ENCODE measurements at places on chromosomes 11 and 22.

GRCh38 chr22:50684986-50685385 lies 12.4 kb downstream of the SHANK3 start:
- no peak for DNase-seq

- DNase-seq = no peak
Observed at GRCh38 chr11:130370845-130371590, 56.3 kb upstream of the ZBTB44 start.

DNA sequence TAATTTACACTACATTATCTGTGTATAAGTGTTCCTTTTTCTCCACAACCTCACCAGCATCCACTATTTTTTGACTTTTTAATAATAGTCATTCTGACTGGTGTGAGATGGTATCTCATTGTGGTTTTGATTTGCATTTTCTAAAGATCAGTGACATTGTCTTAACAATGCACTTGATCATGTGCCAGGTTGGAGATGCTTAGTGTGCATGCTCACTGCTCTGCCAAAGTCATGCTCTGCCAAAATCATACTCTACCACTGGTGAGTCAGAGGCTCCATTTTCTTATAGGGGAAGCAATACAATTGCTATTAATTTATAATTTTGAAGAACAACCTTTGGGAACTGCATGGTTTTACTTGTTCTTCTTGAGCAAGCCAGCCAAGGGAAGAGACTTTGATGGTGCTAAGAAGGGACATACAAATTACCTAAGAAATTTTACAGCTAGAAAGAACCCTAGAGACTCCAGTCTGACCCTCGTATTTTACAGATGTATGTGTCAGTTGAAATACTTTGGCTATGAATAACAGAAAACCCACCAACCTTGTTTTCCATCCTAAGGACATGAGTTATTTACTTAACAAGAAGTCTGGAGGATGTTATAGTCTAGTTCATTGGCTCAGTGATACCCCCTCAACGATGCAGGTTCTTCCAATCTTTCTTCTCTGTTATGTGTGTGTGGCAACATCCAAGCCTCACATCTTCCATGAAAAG lies 368.9 kb downstream of the DDX10 start:
- no peak for DNase-seq

- DNase-seq = no peak
Observed at GRCh38 chr11:16779436-16779835, 41.0 kb downstream of the C11orf58 start.
